ENCODE measurements at places on chromosomes 3 and 15.

- no peak for DNase-seq
These were observed 394.1 kb downstream of the SOX2 start for GRCh38 chr3:182105875-182106274.

DNA sequence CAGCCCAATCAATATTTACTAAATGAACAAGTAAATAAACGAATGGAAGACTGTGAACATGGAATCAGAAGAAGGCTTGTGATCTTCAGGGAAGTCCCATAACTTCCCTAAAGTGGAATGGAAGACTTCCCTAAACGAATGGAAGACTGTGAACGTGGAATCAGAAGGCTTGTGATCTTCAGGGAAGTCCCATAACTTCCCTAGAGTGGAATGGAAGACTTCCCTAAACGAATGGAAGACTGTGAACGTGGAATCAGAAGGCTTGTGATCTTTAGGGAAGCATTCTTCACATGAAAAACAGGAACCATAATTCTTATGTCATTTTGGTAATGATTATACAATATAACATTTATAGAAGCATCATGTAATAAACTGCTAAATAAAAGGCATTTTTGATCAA, 38.8 kb downstream of the EOGT start:
- no peak for DNase-seq

GRCh38 chr3:56525291-56525690, 31.7 kb upstream of the CCDC66 start:
- no peak for DNase-seq

DNA sequence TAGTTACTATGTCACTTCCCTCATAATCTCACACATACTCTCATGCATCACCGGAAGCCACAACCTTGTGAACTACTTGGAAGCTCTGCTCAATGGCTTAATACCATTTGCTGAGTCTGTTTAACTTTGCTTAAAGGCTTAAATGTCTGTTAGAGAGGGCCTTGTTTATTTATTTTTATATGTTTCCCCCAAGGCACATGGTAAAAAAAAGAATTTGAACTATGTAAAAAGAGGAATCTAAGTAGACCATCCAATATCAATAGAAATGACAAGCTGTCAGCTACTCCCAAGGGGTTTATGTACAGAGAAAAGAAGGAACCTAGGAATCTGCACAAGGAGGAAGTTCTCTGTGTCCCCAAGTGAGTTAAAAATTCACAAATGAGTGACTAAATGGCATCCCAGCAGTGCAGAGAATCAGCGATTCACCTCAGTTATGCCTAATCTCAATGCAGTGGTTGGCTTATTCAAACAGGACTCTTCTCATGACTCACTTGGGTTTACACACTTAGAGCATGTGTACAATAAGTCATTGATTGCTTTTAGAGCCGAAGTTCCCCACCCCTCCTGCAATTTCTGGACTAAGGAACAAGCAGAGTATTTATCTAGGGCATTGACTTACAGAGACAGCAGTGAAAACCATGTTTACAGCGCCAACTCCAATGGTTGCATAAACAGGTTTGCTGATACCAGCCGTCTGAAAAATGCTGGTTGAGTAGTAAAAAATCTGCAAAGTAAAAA, 24.4 kb downstream of the SLC2A2 start:
- no peak for DNase-seq

- DNase-seq, result no peak
These were observed 5.5 kb downstream of the FGF7 start for GRCh38 chr15:49428409-49429095.

GRCh38 chr15:88484682-88485331, 17.3 kb downstream of the MRPS11 start:
- DNase-seq, result no peak

GRCh38 chr3:129673012-129673411, 66.5 kb upstream of the PLXND1 start:
- no peak for DNase-seq

DNA sequence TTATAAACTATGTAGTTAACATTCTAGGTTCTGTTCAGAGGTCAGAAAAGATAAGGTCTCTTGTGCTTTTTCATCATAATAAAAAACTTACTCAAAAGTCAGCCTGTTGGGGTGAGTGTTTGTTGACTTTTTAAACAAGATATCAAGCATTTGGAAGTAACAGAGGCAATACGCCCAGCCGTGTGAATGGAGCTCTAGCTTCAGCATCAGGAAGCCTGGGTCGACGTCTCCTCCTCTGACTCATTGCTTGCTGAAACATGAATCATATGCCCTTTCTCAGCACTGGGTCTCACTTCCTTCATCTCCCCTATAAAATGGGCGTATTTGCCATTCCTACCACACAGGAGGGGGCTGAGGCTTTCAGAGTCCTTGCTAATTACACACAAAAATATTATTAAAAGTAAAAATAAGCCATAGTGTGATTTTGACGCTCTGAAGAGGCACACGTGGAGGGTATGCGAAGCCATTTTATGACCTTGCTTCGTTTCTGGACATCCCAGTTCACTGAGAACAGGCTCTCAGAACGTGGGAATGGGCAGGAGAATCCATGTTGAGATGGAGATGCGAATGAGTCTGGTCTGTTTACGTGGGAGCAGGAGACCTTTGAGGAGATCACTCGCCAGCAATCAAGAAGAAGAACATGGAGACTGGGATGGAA, 220.8 kb upstream of the TPRG1 start:
- DNase-seq, result no peak

GRCh38 chr3:156776031-156776430, 50.1 kb upstream of the LEKR1 start:
- DNase-seq, result no peak

DNA sequence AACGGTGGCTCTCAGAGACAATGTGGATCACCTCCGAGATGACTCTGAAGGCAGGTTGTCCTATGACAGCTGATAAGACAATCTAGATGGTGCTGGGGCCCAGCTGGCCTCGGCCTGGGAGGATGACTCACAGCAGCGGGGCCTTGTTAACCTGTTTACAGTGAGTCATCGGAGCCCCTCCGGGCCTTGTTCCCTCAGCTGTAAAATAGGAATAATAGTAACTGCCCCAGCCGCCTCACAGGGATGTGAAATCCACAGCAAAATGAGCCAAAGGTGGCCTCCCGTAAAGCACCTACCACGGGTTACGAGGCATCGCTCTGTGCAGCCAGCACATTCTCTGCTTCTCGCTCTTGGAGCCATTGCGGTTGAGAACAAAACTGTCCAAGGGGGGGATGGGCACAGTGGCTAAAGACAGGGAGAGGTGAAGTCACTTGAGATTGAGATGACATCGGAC, 88.6 kb upstream of the RASGRF1 start:
- DNase-seq, result no peak

DNA sequence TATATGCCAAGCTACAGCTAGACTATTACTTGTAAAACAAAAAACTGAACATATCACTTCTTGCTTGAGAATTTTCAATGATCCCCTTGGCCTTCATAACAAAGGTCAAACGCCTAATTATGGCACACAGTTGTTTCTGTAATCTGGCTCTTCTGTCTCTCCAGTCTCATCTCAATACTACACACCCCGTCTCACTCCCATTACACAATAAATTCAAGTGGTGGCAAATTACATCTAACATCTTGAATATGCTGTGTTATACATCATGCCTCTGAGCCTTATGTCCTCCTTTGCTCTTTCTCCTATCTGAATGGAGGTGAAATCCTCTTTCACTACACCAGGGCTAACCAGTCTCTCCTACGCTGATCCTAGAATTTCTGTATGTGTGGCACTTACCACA, 140.4 kb downstream of the TBL1XR1 start:
- DNase-seq, result no peak

GRCh38 chr15:52113235-52113634, 660 bp upstream of the BCL2L10 start:
- no peak for DNase-seq

GRCh38 chr15:58521293-58521991, 89.7 kb downstream of the LIPC start:
- peak; percentile 57 for DNase-seq

DNA sequence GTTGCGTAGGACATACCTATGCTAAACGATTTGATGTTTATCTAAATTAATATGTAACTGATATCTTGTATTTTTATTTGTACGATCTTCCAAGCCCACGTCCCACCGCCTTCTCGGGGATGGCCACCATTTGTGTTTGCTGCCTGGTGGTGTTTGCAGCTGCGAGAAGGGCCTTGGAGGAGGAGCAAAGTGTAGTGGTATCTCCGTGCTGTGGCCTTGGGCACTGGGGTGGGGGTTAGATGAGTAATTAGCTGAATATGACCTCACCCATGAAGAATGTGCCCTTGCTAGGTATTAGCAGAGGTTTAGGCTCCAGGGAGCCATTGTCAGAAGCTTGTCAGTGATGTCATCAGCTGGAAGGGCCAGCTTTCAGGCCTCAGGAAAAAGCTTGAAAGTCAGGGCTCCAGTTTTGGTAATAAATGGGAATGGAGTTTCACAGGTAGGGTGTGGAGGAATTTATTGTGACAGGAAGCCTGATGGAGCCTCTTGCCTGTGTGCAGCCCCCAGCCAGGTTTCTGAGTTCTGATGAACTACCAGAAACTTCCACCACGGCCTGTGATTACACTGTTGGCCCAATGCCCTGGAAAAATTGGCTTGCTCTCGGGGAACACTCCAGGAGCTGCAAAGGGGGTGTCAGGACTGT, 41.0 kb downstream of the FLNB start:
- DNase-seq, result peak; percentile 49

DNA sequence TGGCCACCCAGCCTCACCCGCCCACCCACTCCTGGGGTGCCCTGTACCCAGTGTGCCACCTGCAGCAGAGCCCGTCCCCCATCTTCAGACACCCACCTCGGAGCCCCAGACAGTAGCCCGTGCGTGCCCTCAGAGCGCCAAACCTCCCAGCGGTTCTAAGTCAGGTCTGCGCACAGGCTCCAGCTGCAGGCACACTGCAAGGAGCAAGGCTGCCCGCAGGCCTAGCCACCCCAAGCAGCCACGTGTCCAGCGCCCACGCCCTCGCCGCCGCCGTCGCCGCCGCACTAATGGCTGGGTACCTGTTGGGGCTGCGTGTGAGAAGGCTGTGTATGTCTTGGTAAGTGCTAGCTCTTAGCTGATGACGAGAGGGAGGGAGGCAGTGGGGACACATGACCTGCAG, 8.8 kb upstream of the CHST14 start:
- no peak for DNase-seq

- no peak for DNase-seq
These were observed 111.1 kb downstream of the P3H2 start for GRCh38 chr3:190009614-190010013.

GRCh38 chr15:71804695-71805470, 5.5 kb upstream of the NR2E3 start:
- no peak for DNase-seq

- no peak for DNase-seq
These were observed 13.0 kb downstream of the DNAJB8 start for GRCh38 chr3:128453501-128454309.
